ENCODE measurements at places on chromosomes 12 and 14. TPM values are rescaled to one million over a fixed set of nuclear protein-coding genes. Genes with fewer than 3 reads are reported as not detected.

GRCh38 chr12:28040246-28040645 is 67.7 kb upstream of the PTHLH start:
- no peaks in the 10 kb centered on the region for H3K36me3 ChIP-seq
- no peak overlapping the region for H3K27ac ChIP-seq
- no peaks in the 10 kb centered on the region for H3K4me1 ChIP-seq
- DNase-seq = no peak
- no peak overlapping the region for H3K4me3 ChIP-seq

TRHDE gene
- 7.3 TPM for total RNA-seq

DNA sequence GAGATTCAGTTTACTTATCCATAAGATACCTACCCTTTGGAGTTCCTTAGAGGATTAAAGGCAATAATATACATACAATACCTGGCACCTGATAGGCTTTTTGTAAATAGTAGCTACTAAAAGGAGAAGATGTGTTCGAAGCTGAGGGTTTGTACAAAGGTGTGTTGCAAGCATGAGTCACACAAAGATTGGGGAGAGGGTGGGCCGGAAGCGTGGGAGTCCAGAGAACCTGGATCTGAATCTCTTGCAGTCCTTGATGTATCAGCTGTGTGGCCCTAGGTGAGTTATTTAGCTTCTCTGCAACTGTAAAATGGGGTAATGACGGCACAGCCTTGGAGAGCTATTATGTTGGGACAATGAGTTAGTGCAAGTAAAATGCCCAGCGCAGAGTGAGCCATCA is 61.6 kb upstream of the PSMC1 start:
- no peaks in the 10 kb centered on the region for H3K4me1 ChIP-seq
- H3K36me3 ChIP-seq = no peaks in the 10 kb centered on the region
- H3K4me3 ChIP-seq = no peak overlapping the region

GRCh38 chr12:131471946-131472732 is 238.8 kb upstream of the SFSWAP start:
- no peaks in the 10 kb centered on the region for H3K36me3 ChIP-seq
- H3K4me3 ChIP-seq = no peak overlapping the region
- DNase-seq = no peak
- no peaks in the 10 kb centered on the region for H3K4me1 ChIP-seq
- H3K27me3 ChIP-seq = peaks cover 4% of the 10 kb centered on the region
- no peak overlapping the region for H3K27ac ChIP-seq

NXPH4 gene
- not detected for total RNA-seq

DNA sequence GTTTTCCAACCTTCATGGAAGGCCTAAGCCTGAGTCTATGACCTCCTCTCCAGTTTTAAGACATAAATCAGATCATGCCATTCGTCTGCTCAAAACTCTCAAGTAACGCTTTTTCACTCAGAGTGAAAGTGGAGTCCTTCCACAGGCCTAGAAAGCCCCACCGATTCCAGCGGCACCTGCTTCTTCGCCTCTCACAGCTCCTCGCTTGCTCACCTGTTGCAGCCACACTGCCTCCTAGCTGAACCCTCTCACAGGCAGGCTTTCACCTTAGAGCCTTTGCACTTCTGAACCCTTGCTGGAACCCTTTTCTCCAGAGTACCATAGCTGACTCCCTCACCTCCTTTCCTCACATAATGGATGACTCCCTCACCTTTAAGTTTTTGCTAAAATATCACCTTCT is 301.1 kb downstream of the ZFP36L1 start:
- H3K4me3 ChIP-seq = no peak overlapping the region
- H3K4me1 ChIP-seq = no peaks in the 10 kb centered on the region
- no peak overlapping the region for H3K27ac ChIP-seq
- H3K36me3 ChIP-seq = no peaks in the 10 kb centered on the region
- no peaks in the 10 kb centered on the region for H3K27me3 ChIP-seq
